ENCODE measurements at places on chromosomes 12 and 14.

GRCh38 chr12:124655698-124656516 is 88.5 kb upstream of the NCOR2 start:
- DNase-seq = peak; percentile 98

- no peak for DNase-seq
Measured at GRCh38 chr14:61417883-61418455, 96.6 kb downstream of the PRKCH start.

DNA sequence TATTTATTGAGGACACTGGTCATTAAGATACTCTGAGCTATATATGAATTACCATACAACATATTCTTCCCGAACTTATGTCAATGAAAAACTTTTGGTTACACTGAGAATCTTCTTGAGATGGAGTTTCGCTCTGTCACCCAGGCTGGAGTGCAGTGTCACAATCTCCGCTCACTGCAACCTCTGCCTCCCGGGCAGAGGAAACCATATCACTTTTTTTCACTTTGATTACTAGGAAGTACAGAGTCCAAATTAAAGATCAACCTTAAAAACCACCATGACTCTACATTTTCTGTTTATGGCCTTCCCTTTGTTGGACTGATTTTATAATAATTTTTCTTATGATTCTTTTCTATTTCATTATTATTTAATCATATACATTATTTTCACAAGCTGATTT is 336.5 kb downstream of the FSCB start:
- DNase-seq = no peak

DNA sequence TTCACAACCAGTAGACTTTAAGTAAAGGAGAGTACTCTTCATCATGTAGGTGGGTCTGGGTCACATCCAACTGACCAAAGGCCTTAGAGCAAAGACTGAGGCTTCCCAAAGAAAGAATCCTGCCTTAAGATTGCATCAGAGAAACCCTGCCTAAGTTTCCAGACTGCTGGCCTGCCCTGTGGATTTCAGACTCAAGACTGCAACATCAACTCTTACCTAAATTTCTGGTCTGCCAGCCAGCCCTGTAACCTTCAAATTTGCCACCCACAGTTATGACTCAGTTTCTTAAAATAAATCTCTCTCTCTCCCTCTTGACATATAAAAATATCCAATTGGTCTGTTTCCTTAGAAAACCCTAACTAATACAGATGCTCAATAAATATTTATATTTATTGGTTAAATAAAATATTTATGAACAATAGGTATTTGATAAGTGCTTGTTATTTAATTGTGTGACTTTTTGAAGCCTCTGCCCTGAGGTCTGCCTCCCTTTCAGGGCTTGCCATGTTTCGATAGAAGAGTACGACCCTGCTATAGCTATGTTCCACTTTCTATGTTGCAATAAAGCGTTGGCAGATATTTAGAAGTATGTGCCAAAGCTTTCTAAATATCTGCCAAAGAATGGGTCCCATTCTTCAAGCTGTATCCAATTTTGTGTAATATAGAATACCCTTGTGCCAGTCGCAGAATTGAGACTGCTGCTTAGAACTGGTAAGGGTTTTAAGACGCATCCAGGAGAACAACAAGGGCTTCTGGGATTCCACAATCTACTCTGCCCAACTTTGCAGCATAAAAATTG is 65.7 kb downstream of the TMEM30B start:
- no peak for DNase-seq

DNA sequence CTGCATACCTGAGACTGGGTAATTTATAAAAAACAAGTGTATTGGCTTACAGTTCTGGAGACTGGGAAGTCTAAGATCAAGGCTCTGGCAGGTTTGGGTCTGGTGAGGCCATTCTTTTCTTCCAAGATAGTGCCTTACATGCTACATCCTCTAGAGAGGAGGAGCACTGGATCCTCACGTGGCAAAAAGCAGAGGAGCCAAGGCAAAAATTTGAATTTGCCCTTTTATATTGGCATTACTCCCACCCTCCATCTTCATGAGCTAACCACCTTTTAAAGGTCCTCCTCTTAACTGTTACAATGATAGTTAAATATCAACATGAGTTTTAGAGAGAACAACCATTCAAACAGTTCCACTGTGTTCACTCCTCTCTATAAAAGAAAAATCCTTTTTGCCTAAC is 286.3 kb upstream of the SEL1L start:
- DNase-seq = no peak

DNA sequence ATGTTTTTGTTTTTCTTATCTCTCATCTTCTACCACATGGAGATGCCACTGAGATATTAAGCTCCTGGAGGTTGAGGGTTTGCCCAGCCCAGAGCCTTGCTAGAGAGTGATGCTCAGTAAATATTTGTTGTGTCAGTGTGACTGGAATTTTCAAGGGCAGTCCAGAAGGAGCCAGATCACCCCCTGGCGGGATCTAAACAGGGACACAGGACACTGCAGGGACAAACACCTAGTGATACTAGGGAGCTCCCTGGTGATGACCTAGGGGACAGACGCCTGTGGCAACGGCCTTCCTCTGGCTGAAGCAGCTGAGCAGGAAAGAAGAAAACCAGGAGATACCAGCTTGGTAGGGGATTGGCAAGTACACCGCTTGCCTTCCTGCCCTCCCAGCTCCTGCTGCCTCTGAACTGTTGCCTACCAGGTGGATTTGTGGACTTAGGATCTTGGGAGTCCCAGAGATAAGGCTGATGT is 714.4 kb upstream of the TBX3 start:
- DNase-seq = no peak

DNA sequence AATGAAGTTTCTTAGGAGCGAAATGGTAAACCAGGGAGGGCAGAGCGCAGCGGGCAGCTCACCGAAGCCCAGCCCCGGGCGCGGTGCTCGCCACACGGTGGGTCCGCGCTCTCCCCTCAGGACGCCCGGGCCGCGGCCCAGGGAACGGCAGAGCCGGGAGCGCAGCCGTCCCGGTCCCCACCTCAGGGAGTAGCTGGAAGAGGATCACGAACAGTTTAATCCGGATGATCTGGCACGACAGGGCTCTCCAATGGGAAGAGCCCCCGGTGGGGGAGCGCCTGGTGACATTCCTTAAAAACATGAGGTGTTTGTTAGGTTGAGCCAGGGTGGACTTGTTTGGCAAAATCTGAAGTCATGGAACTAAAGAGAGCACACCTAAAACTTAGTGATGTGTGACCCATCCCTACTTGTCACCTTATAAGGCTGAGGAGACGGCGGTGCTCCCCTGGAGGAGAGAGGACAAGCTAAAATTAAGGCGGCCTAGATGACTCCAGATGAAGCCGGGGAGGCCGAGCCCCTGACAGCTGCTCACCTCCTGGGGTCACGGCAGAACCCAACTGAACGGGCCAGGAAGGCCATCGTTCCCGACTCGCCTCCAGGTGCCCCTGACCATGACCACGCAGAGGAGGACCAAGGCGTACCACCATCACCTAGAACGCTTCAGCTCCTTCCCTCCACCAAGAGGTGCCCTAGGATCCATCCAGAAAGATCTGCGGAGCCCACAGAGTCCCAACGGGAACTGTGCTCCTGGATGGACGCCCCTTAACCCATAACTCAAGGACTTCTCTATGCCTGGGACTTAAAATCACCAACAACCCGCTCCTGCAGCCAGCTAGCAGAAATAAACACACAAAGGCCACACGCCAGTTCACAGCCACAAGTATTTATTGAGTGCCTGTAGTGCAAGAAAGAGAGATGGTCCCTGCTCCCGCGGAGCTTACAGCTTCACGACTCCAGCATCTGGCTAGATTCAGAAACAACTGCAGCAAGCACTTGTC is 866 bp upstream of the PITPNM2 start:
- no peak for DNase-seq

DNA sequence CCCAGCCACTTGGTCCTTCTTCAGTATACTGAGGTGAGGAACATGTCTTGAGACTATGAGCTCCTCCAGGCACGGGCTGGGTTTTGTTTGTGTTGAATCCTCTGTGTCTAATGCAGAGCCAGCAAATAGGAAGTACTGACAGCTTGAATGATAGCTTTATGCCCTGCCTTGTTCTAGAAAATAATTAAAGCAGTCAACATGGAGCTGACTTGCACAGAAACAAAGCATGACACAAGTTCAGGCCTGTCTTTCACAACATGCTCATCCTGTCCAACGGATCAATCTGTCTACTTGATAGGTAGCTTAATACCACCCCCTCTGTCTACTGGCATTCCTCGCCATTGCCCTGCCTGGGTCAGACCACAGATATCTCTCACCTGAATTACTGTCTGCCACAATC is 140.9 kb downstream of the ESRRB start:
- DNase-seq = no peak

- DNase-seq = no peak
Measured at GRCh38 chr14:102583726-102584125, 8.7 kb upstream of the RCOR1 start.

DNA sequence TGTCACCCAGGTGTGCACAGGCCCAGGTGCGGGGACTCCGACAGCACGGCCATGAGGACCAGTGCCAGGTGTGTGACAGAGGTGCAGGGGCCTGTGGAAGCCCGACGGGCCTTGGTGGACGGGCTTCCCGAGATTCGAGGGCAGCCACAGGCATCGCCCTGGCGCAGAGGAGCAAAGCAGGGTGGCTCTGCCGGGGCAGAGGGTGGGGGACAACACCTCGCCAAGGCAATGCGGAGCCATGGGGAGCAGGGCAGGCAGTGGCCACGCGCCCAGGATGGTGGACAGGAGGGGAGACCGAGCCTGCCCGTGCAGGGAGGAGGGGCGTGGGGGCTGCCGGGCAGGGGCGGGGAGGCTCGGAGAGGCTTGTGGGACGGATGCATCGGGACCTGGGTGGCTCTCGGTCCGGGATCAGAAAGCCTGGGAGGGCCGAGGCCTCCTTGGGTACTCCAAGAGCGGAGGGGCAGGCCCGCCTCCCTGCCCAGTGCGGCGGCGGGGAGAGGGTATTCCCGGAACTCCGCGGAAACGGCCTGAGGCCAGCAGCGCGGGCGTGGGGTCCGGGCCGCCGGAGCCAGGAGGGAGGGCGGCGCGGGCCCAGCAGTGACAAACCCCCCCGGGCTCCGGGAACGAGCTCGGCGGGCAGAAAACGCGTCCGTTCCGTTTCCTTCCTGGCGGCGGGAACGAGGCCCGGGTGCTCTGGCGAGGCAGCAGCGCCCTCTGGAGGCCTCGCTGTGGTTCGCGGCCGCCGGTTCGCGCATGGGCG is 1.6 kb downstream of the TMEM121 start:
- DNase-seq = peak; percentile 65

- DNase-seq = no peak
Measured at GRCh38 chr12:34397591-34398365, 375.5 kb downstream of the ALG10 start.

GRCh38 chr12:132173135-132174014 is 29.1 kb downstream of the NOC4L start:
- no peak for DNase-seq

GRCh38 chr12:111124183-111124582 is 203.8 kb upstream of the MYL2 start:
- DNase-seq = no peak

- DNase-seq = peak; percentile 93
Measured at GRCh38 chr12:29769162-29769858, 14.4 kb downstream of the TMTC1 start.

DNA sequence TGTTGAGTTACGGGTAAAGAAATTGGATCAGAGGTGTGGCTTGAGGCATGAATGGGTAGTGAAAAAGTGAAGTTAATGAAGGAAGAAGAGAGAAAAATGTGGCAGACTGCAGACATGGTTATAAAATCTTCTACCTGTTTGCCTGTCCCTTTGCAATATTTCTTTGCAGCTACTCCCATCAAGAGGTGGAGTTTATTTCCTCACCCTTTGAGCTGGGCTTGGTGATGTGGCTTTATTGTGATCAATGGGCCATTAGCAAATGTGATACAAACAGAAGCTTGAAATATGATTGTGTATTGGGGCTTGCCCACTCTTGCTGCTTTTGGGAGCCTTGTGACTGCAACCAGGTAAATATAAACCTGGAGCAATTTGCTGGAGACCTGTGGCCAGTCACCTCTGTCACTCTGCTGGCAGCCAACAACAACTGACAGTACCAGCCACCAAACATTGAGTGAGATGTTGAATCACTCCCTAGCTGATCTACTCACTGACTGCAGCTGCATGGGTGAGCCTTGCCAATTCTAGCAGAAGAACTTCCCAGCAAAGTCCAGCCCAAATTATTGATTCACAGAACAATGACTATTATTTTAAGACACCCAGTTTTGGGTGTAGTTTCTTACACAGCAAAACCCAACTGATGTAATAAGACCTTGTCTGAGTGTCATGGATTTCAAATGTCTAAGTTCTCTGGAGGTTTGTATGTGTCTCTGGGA is 151.0 kb upstream of the ATP2B1 start:
- no peak for DNase-seq

GRCh38 chr14:101101456-101102056 is 198.0 kb upstream of the RTL1 start:
- DNase-seq = peak; percentile 20

DNA sequence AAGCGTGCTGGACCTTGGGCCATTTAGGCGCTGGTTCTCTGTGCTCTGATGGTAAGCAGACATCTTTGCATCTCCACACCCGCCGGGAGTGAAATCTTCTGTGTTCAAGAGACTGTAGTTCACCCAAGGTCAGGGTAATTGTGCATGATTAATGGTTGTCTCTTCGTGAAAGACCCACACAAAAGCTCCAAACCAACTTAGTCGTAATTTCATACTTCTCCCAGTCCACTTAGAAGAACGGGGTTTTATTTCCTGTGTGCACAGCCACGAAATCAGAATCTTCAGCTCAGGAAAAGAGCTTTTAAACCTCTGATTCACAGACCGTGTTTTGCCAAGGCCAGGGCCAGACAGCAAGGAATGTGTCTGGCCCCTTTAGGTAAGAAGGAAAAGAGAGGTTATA is 640.9 kb downstream of the MED13L start:
- DNase-seq = no peak

DNA sequence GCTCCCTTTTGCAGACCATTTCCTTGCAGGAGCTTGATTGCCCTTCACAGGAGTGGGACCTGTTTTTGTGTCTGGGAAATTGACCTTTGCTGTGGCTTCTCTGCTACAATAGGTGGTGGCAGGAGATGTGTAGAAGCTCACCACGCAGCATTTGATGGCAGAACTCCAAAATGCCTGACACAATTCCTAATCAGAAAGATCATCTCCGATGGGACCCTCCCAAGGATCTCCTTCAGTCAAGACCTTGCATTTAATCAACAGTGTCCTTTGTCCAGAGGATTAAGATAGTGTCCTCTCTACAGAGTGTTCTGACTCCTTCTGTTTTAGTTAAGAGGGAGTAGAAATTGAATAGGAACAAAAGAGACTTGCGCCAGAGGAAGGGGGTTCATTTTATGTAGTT is 83.6 kb upstream of the DDHD1 start:
- no peak for DNase-seq

GRCh38 chr12:112342587-112342986 is 39.6 kb downstream of the HECTD4 start:
- DNase-seq = no peak

All from iris pigment epithelial cell (primary cell).